Activated gamma-delta T cell (primary cell): ENCODE measurements at places on chromosomes 7 and 10.

DNA sequence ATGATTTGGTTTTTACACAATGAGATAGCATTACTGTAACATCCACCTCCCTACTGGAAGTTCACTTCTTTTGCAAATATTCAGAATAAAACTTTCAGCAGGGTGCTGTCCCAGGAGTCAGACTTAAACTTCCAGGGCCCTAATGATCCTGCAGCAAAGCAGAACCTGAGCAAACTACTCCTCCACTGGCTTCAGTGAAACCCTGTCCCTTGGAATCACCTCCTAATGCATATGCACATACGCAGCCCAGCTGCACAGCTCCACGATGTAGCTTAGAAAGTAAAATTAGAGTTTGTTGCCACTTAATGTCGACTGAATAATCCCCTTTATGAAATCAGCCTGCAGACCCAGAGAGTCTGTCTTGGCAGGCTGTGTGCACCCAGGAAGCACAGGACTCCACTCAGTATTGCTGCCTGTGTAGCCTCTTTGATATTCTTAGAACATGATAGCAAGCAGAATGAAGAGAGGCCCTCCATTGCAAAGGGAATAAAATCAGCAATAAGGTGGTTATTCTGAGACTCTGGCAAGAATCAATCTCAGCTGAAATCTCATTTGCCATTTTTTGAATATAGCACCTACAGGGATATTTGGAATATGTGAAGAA lies 1.6 kb downstream of the NPSR1 start:
- DNase-seq: no peak

DNA sequence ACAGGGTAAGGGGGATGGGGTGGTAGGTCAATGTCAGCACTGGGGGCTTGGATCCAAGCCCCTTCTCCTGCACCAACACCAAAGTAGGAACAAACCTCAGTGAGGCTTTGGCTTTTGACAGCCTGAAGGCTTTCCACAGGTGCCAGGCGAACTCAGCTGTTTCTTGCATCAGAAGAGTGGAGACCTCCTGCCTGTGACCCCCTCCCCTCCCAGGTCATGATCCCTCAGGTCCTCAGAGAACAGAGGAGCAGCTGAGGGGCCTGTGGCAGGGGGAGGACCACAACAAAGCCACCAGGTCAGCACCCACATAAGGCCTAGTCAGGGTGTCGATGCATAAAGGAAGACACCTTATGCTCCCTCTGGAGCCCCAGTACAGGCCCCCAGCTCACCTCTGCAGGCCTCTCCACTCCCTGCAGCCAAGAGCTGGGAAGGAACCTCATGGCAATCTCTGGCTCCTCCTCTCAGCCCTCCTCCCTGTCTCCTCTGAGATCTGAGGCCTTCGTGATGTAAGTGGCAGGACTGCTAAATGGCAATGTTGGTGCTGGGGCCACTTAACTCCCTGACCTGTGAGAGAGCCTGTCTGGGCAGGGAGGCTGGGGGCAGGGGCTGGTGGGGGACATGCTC lies 19.1 kb upstream of the PRRT4 start:
- DNase-seq: no peak

GRCh38 chr7:2140216-2141020 lies 92.3 kb downstream of the MAD1L1 start:
- no peak for DNase-seq

- no peak for DNase-seq
Observed at GRCh38 chr7:80053124-80053523, 81.5 kb upstream of the GNAI1 start.

GRCh38 chr7:130814778-130815335 lies 80.8 kb upstream of the KLF14 start:
- no peak for DNase-seq
